ENCODE measurements at places on chromosomes 6 and 20.
A peak's percentile ranks its signal among the peaks of the same experiment; 100 is the strongest.

- no peak for DNase-seq
Measured at GRCh38 chr6:118748311-118749062, 97.1 kb upstream of the CEP85L start.

DNA sequence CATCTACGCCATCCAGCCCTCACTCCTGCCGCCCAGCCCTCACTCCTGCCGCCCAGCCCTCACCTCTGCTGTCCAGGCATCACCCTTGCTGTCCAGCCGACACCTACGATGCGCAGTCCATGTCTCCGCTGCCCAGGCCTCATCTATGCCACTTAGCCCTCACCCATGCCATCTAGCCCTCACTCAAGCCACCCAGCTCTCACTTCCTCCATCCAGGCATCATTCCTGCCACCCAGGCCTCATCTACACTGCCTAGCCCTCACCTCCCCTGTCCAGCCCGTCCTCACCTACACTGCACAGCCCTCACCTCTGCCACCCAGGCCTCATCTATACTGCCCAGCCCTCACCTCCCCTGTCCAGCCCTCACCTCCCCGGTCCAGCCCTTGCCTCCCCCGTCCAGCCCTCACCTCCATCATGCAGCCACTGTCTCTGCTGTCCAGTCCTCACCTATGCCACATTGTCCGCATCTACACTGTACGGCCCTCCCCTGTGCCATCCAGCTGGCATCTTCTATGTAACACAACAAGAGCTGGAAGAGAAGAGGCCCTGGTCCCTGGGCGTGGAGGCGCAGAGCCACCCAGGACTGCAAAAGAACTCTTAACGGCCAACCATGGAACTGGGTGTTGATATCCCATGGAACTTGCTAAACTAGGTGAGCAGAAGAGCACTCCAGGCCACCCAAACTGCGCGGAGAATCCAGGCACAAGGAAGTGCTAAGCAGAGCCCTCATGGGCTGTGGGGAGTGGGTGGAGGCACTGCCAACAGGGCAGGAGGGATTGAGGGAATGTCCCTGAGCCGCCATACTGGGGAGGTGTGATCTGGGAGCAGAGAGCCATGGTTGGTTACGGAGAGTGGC lies 31.0 kb downstream of the RNASET2 start:
- no peak for DNase-seq

- DNase-seq, result no peak
Measured at GRCh38 chr6:43481591-43482236, 4.3 kb downstream of the TJAP1 start.

GRCh38 chr20:36604952-36605398 lies 604 bp upstream of the RAB5IF start:
- no peak for DNase-seq

- DNase-seq, result no peak
Measured at GRCh38 chr20:43949248-43949647, 34.6 kb downstream of the TOX2 start.

DNA sequence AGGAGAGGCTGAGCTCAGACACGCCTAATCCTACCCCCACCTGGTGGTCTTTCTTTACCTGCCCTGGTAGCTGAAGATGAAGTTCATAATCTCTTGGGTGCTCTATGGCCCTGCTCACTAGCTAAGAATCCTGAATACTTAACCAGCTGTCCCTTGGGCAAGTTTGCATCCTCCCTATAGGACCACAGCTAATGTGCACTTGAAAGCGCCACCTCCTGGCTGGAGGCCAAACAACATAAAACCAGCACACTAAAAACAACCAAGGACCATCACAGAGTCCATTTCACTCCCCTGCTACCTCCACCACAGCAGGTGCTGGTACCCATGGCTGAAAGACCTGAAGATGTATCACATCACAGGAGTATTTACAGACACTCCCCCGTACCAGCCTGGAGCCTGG lies 155.5 kb upstream of the SLC24A3 start:
- no peak for DNase-seq

DNA sequence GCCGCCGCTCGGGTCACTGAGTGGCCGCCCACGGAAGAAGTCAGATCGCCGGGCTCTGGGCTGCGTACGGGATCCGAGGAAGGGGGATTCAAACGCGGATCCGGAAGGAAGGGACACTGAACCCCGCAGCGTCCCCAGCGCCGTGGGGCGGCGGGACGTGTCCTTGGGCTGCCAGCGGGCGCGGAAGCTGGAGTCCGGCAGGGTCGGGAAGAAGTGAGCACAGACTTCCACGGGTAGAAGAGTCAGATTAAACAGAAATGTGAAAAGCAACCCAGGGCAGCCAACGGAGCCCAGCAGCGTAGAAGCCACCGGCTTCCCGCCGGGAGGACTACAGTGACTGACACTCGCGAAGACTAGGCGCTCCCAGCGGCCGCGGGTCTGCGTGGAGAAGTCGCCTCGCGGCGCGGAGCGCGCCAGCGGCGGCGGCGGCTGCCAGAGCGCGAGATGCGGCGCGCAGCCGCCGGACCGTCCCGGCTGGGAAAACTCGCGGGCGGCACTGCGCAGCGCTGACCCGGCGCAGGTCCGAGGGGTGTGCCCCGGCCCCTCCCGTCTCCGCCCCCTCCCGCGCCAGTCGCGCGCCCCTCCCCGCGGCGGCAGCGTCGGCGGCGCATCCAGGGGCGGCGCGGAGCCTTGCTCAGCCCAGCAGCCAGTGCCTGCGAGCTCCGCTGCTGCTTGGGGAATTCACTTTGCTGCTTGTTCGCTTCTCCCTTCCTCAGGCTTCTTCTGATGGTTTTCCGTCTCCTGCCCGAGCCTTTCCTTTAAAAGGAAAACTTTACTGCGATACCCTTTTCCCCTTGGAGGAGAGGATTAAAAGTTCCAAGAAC lies at the start of gene SAMD5:
SAMD5 (plus strand) TSS at position 649 of the 824 bp plus-strand sequence. CDS start 239 bp downstream, outside the sequence.
- peak; percentile 37 for DNase-seq

DNA sequence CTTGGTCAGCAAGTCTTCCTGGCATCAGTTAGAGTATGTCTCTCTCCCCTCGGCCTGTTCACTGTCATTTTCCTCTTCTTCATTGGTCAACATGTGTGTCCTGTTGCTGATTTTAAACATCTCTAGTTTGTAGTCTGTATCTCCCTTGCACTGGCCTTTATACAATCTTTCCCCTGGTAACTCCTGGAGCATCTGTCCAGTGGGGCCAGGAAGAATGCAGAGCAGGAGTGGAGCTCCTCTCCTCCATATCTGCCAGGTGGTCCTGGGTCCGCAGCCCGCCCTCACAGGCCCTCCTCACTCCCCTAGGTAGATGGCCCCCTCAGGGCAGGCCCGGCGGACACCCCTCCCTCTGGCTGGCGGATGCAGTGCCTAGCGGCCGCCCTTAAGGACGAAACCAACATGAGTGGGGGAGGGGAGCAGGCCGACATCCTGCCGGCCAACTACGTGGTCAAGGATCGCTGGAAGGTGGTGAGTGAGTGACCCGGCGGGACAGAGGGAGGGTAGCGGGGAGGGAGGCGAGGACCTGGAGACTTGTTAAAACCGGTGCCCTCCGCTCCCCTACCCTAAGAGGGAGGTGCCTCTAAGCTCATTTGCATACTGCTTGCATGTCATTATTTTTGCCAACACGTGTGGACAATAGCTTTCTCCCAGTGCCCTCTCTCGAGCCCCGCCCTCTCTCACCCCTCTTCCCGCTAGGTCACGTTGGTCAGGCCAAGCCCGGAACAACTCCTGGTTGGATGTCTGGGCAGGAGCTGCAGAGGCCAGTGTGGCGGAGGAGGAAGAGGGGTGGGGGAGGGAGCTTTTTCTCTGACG lies 3.2 kb downstream of the TTBK1 start:
- DNase-seq, result no peak

- no peak for DNase-seq
Measured at GRCh38 chr6:28929887-28930620, 6.3 kb upstream of the TRIM27 start.

All from liver (tissue), 10 donors.